ENCODE measurements at places on chromosomes 4 and X. TPM values are rescaled to one million over a fixed set of nuclear protein-coding genes. Genes with fewer than 3 reads are reported as not detected.

- no peak for DNase-seq
Observed at GRCh38 chr4:15470128-15470475, 420 bp downstream of the CC2D2A start.

DNA sequence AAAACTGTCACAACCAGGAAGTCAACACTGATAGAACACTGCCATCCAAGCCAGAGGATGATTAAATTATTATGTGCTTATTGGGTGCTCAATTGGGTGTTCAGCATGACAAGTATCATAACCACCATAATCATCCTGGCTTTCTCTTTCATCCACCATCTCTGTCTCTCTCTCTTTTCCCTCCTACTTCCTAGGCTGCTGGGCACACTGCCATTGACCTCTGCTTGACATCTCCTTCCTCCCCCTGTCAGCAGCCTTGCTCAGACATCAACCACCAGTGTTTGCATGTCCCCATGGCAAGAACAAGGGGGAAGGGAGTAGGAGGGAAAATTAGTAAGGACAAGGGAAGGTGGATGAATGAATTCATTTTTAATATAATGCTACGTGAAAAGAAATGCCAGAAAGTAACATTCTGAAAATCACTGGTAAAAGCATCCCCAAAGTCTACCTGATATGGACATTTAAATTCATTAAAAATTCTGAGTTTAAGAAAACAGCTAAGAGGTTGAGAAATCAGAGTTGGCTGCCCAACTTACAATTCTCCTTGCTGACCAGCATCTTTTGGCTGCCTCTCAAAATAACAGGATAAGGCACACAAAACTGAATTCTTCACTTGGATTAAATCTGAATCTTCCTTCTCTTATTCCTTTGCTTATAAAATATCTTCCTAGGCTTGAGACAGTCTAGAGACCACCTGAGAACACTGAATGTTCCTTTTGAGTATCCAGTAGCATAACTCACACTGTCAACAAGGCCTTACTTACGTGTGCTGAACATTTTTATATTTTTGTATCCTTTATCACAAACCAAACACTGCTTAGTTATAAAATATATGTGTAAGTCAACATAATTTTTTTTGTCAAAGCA, 48.5 kb downstream of the SNCA start:
- no peak for DNase-seq

- DNase-seq = no peak
Observed at GRCh38 chr4:128917781-128918180, 108.3 kb downstream of the JADE1 start.

DNA sequence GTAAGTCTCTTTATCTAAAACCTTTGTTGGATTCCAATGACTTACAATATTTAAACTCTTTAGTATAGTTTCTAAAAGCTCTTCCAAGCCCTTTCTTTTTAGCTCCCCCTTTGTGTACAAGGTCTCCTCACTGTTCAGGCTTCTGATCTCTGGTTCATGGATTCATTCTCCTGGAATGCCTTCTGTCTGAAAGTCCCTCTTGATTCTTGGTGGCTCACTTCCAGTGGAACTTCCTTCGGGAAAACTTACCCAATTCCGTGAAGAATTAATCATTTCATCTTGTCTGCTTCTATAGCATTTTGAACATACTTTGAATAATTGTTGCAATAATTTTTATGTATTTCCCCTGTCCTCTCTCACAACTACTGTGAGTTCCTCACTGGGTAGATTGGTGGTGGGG, 3.6 kb downstream of the ARHGAP24 start:
- DNase-seq = no peak

DNA sequence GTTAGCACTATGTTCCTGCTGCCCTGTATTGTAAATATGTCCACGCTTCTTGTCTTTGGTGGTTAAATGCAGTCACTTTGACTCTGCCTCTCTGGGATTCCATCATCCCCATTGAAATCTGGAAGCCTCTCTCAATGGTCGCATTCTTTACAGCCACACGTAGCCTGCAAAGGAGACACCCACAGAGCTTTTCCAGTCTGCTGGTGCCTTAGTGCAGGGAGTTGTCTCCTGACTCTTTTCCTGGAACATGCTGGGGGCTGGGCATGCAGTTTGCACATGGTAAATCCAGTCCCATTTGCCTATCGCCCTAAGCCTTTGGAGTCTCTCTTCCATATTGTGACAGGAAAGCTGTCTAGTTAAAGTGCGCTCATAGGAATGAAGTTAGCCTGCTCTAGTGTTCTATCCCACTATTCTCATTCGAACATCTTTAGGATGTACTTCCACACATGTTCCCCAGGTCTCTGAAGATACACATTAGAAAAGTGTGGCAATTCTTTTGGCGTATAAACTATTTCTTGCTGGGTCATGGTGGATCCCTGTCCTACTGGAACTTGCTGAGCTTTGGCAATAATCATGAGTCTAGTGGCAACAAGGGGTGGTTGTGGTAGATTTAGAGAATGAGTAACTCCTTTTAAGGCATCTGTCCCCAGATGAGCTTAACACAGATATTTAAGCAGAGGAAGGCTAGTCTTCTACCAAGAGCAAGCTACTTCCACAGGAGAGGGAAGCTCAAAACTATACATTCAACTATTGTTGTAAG, 33.7 kb downstream of the COQ2 start:
- no peak for DNase-seq

TXK gene
- 1.3 TPM for total RNA-seq

NAA15 gene
- 16.5 TPM for total RNA-seq
